ENCODE measurements at places on chromosomes 11 and 22.

- peak; percentile 71 for DNase-seq
Observed at GRCh38 chr11:15969281-15969680, 387.1 kb downstream of the SOX6 start.

- DNase-seq, result no peak
Observed at GRCh38 chr11:117671370-117671769, 125.6 kb downstream of the DSCAML1 start.

- DNase-seq, result peak; percentile 93
Observed at GRCh38 chr11:8384199-8384821, 120.6 kb upstream of the LMO1 start.

DNA sequence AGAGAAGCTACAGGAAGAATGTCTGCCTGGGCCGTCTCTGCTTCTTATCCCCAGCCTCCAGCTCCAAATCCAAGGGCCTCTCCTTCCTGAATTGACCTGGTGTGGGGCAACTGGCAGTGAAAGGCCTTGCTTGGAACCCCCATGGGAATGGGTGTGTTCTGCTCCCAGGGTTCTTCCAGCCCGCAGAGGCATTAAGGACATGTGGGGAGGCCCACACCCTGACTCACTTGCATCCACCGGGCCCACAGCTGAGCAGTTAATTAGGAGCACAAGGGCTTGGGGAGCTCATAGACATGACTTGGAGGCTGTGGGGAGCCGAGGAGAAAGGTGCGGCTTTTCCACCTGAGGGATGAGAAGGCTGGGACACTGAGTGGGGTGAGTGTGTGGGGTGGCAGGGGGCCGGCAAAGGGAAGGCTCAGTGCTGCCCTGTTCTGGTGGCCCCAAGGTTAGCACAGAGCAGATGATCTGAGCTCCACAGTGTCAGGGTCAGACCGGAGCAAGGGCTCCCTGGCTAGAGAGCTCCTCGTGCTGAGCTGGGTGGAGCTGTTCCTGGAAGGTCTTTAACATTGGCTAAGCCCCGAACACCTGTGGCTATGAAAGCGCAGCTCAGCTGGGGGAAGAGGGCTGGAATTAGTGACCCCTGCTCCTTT, 64.5 kb upstream of the NECTIN1 start:
- DNase-seq, result no peak

- no peak for DNase-seq
Observed at GRCh38 chr11:35058669-35059434, 80.1 kb upstream of the CD44 start.

GRCh38 chr11:1776944-1777715, 13.4 kb upstream of the CTSD start:
- DNase-seq, result peak; percentile 37

DNA sequence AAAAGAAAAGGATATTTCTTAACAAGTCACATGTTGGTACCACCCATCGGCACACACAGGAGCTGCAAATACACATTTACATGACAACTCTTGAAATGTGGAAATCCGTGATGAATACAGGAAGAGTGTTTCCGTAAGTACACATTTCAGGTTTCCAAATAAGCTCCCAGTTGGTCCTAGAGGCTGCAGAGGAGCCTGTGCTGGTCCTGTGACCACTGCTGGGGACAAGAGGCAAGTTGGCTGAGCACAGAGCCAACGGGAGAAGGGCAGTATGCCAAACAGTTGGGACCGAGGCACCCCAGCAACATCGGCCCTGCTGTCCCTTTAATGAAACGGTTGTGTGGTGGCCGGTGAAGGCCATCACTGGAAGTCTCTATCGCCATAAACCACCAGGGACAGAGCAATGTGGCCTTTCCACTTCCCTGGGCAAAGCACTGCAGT, 38.5 kb upstream of the ARFGAP3 start:
- no peak for DNase-seq

- peak; percentile 49 for DNase-seq
Observed at GRCh38 chr11:9754010-9754471, 90.2 kb downstream of the SWAP70 start.

DNA sequence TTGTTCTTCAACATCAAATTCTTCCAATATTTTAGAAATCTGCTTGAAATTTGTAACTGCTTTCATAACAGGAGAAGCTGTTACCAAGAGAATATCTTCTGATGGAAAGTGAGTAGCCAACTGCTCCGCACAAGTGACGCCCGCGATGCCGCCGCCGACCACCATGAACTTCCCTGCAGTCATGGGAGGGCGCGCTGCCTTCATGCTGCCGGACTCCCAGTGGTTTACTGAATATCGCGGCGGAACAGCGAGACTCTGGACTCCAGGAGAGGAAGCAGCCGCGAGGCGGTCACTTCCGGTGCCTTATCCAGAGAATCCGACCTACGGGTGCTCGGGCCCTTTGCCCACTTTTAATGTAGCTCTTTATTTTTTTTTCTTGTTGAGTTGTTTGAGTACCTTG, 190.6 kb downstream of the GUCY1A2 start:
- DNase-seq, result no peak

DNA sequence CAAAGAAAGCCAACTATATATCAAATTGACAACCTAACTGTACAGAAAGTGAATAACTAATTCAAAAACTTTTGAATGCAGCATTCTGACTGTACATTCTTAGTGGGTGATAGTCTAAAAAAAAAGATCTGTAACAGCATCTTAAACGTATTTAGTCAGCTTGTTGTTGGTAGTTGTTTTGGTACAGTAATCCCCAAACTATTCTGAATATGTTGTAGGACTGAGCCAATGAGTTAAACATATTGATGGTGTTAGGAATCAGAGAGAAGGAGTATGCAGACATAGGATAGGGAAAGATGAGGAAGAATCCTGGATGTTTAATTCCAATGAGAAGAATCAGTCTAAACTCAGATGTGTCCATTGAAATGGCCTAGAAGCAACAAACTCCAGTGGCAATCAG, 41.9 kb upstream of the KIRREL3 start:
- no peak for DNase-seq

DNA sequence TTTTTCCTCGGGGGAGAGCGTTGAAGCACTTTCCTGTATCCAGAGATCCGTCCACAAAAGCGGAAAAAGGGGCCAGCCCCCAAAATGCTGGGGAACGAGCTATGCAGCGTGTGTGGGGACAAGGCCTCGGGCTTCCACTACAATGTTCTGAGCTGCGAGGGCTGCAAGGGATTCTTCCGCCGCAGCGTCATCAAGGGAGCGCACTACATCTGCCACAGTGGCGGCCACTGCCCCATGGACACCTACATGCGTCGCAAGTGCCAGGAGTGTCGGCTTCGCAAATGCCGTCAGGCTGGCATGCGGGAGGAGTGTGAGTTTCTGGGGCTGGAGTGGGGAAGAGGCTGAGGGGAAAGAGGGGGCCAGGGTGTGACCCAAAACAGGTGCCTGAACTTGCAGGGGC, 2.6 kb downstream of the NR1H3 start:
- no peak for DNase-seq

GRCh38 chr11:122229481-122230384, 113.7 kb upstream of the BLID start:
- DNase-seq, result no peak

GRCh38 chr22:23604939-23605712, 25.0 kb upstream of the IGLL1 start:
- DNase-seq, result no peak

GRCh38 chr11:24093375-24093774, 403.5 kb upstream of the LUZP2 start:
- no peak for DNase-seq

- DNase-seq, result no peak
Observed at GRCh38 chr11:91263496-91264365, 960.9 kb upstream of the FAT3 start.

- DNase-seq, result no peak
Observed at GRCh38 chr11:33437529-33437928, 180.3 kb downstream of the HIPK3 start.

DNA sequence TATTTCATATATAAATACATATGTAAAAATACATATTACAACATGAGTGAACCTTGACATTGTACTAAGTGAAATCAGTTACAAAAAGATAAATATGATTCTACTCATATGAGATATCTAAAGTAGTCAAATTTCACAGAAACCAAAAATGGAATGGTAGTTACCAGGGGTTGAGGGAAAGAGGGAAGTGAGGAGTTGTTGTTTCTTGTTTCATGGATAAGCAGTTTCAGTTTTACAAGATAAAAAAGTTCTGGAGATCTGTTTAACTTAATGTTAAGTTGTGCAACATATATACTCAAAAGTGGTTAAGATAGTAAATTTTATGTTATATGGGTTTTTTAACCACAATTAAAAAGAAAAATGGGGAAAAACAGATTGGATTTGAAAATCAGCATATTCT, 107.7 kb downstream of the ELP4 start:
- no peak for DNase-seq

DNA sequence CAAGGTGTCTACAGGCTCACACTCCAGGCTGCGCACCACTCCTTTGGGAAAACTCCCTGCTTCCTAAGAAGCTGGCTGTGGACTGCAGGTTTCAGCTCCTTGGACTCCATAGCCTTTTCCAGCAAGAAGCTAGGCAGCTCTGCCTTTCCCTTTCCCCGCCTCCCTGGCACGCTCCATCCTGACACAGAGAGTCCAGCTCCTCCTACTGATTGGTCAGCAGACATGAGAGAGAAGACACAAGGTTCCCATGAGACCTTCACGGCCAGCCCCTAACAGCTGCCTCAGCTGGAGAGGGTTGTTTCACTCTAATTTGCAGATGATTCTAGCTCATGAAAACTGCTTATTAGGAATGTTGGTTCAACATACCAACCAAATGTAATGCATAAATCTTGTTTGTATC, 27.6 kb downstream of the TENM4 start:
- peak; percentile 88 for DNase-seq

DNA sequence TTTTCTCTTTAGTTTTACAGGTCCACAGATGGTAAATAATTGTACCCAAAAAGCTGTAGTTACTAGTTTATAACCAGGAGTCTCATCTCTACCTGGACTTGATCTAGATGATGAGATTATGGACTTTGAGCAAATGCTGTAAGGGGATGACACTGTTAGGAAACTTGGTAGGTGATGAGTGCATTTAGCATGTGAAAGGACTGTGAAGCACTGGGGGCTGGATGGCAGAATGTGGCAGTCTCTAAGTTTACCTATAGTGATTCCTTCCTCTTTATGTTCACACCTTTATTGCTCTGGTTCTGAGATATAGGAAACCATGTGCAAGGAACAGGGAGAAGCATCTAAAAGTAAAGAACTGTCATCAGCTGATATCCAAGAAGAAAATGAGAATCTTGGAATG, 230.7 kb upstream of the CHORDC1 start:
- no peak for DNase-seq

DNA sequence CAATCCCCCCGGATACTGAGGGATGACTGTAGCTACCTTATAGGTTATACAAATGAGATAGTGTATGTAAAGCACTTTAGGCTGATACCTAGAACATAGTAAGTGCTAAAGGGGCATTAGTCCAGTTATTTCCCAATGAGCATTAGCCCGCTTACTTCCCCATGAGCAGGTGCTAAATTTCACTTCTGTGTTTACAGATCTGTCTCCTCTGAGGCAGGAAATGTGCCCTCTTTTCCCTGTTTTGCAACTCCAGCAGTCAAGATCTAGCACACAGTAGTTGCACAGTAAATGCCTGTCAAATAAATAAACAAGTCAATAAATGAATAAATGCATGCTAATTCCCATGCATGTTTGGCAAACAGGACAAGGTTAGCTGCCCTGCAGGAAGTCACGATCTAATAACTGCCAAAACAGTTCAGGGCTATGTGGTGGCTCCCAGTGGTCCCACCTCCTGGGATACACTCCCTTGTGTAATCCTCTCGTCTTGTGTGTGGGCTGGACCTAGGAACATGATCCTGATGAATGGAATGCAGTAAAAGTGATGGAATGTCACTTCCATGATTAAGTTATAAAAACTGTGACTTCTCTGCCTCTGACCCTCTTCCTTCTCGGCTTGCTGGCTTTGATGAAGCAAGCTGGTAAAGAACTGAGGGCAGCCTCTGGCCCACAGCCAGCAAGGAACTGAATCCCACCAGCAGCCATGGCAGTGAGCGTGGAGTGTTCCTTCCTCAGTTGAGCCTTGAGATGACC, 459.0 kb downstream of the SOX6 start:
- DNase-seq, result peak; percentile 65

DNA sequence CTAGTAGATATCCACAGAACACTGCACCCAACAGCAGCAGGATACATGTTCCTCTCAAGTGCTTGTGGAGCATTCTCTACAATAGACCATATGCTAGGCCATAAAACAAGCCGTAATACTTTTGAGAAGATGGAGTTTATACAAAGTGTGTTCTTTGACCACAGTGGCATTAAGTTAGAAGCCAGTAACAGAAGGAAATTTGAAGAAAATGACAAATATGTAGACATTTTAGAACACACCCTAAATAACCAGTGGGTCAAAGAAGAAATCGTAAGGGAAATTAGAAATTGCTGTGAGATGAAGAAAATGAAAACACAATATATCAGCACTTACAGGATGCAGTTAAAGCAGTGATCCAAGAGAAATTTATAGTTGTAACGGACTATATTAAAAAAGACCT, 163.4 kb downstream of the TBC1D22A start:
- DNase-seq, result no peak

DNA sequence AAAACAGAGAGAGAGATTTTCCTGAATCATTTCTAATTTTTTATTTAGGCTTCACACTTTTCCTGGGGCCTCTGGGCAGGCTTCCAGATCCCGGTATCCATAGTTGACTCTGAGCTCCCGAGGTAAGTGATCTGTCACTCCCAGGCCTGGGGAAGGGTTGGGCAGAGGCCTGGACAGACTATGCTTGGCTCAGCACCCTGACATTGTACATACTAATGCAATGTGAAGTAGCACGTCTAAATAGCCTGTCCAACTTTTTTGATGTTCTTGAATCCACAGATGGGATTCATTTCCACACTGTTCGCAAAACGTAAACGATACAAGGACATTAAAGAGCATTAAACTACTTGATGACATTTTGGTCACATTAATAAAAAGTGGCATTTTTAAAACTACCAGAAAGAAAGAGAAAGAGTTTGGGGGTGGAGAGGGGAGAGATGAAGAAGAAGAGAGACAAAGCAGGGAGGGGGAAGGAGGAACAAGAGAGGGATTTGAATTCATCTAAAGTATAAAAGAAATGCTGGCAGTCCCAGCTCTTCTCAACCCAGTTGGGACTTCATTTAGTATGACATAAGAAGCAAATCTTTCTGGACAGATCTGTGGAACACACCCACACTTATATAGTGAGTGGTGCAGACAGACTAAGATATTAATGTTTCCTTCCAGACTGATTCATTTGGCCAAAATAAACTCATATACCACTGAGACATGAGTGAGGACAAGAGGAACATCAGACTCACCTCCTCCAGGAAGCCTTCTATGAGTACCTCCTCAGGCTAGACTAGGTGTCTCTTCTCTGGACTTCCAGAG, 514.2 kb downstream of the SOX6 start:
- no peak for DNase-seq

GRCh38 chr11:121570453-121570852, 117.7 kb upstream of the SORL1-AS1 start:
- DNase-seq, result no peak

DNA sequence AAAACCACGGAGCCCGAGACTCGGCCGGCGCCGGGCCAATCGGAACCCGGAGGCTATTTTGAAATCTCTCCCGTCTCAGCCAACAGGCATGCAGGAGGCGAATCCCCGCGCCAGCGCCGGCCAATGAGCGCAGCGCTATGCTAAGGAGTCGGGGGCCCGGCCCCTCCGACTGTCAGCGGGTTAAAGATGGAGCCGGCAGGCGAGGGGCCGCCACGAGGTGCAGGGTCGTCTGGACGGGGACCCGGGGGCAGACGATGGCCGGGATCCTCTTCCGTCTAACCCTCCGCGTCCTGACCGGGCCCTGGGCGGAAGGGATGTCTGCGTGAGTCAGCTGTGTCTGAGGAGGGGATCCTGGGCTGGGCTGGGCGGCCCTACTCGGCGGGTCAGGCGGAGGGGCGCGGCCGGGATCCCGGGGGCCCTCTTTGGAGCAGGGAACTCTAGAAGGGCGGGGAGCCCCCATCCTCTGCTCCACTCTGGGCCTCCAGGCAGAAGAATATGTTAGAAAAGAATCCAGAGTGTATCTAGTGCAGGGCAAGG, 10.0 kb downstream of the SDF2L1 start:
- peak; percentile 96 for DNase-seq
